NAMALWA (cell line): ENCODE measurements at places on chromosomes 16 and 17.

GRCh38 chr17:61409301-61410112 is 9.9 kb downstream of the TBX2 start:
- no peak for DNase-seq

GRCh38 chr17:40535924-40536294 is 29.4 kb downstream of the CCR7 start:
- DNase-seq = no peak

DNA sequence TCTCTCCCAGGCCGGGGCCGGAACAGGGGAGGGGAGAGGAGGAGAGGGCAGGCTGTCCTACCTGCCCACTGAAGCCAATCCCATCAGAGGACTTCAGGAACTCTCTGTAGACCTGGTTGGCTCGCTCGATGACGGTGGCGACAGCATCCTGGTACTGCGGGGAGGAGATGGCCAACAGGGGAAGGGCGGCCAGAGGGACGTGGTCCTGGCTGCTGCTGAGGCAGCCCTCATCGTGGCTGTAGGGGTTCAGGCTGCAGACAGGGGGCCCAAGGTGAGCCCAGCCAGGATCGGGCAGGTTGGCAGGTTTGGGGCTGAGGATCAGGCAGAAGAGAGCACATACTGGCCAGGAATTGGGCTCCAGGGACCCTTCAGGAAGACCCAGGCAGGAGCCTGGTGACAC is 34.2 kb downstream of the PIMREG start:
- DNase-seq = no peak

DNA sequence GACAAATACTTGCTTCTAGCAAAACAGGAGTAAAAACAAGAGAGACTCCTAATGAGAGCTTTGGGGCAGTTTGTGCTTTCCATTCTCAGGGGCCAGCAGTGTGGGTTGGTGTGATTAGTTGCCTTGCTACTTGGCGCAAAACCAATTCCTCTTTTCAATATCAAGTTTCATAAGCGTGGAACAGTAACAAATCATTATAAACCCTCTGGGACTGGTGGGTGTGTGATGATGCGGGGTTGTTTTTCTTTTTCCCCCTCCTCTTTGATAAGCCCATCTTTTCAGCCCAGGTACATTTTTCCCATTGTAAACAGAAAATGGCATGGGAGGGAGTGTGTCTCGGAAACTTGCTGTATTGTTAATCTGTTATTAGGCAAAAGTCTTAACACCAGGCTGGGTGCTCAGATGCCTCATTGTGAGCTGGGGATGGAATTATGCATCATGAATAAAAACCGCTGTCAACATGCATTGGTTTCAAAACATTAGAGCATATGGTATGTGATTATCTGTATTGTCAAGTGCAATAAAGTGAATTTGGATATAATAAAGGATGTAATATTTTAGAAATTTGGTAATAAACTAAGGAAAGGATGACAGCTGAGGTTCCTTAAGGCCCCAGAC is 166.4 kb downstream of the CCDC182 start:
- DNase-seq = no peak

- DNase-seq = no peak
Measured at GRCh38 chr16:86637744-86638143, 59.4 kb downstream of the FOXL1 start.

- DNase-seq = no peak
Measured at GRCh38 chr16:68786685-68787418, 49.8 kb downstream of the CDH1 start.

GRCh38 chr17:53191878-53192277 is 630.8 kb upstream of the KIF2B start:
- peak; percentile 35 for DNase-seq

- DNase-seq = no peak
Measured at GRCh38 chr17:1710807-1711553, 803 bp upstream of the TLCD2 start.

DNA sequence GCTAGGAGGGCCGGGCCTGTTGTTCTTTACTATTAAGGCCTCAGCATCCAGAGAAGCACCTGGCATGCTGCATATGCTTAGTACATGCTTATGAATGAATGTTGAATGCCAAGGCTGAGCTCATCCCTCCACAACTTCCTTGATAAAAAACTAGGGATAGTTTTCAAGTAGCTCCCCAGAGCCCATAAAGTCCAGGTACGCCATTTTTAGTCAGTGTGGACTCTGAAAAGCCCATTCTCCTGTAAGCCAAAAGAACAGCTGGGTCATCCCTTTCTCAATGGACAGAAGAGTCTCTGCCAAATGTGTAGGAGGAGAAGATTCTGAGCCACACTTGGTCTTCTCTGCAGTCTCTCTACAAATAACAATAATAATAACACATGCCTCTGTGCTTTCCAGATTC is 8.9 kb upstream of the ITGB3 start:
- no peak for DNase-seq

GRCh38 chr17:64240741-64241347 is 22.2 kb downstream of the TEX2 start:
- no peak for DNase-seq

- DNase-seq = no peak
Measured at GRCh38 chr16:78278056-78278450, 178.6 kb downstream of the WWOX start.

DNA sequence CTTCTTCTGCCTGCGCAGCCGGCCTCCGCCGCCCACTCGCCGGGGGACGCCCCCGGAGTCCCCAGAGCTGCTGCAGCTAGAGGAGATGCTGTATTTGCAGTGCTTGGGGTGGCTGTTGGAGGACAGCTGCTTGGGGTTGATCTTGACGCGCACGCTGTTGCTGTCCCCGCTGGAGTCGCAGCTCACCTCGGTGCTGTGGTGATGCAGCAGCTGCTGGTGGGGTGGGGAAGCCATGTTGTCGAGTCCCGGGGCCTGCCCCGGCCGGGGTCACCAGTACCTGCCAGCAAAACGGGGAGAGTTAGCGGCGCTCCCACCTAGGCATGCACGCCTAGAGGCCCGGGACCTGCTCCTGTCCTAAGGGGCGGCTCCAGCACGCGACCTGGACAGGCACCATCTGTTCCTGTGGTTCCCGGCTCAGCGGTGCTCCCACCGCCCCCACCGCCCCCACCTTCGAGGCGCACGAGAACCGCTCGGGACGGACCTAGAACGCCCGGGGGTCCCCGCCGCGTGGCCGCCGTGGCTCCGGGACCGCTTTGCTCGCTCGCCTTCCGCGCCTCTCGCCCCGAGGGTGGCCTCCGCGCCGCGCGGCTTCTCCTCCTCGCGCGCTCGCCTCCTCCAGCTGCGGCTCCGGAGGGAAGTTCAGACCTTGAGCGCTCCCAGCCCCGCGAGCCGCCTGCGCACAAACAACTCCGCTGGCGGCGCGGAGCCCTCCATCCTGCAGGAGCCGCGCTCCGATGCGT is 863 bp downstream of the ADCY9 start:
- no peak for DNase-seq

- DNase-seq = no peak
Measured at GRCh38 chr16:27879601-27880247, 183.8 kb downstream of the GSG1L start.

DNA sequence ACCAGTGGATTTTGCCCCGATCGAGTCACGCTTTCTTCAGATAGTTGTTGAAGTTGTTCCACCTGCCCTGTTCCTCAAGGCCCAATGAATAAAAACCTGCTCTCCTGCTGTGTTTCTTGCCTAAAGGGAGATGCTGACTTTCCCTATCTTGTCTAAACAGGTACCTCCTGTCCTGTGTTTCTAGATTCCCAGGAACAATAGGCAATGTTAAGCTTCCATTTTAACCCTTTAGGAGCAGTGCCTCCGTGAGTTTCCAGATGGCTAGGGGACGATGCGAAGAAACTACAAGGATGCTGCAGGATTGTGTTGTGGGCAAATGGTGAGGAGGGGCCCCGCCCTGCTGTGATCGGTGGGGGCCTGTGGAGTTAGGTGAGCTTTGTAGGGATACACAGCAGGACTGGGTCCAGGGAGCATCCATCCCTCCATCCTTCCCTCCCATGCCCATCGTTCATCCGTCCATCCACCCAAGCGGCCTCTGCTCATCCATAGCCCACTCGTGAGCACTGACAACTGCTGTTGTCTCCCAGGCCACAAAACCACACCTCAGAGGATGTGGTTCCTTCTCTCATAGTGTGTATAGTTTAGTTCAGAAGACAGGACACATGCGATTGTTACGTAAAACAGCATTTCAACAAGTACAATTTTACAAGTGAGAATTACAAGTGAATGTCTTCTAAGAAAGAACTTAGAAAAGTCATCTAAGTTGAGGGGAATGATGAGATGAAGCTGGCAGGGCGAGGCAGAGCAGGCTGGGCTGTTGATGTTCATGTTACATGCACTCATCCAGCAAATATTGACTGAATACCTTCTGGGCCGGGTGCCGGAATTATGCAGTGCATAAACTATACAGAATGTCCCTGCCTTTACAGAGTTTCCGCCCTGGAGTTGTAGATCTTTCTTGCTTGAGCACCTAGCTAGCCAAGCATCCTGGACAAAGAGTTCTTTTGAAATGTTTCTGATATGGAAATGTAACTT is 5.2 kb downstream of the ARSG start:
- no peak for DNase-seq

GRCh38 chr17:57916925-57917858 is 38.0 kb downstream of the CUEDC1 start:
- DNase-seq = peak; percentile 34

GRCh38 chr16:51402785-51403184 is 251.7 kb upstream of the SALL1 start:
- DNase-seq = no peak

DNA sequence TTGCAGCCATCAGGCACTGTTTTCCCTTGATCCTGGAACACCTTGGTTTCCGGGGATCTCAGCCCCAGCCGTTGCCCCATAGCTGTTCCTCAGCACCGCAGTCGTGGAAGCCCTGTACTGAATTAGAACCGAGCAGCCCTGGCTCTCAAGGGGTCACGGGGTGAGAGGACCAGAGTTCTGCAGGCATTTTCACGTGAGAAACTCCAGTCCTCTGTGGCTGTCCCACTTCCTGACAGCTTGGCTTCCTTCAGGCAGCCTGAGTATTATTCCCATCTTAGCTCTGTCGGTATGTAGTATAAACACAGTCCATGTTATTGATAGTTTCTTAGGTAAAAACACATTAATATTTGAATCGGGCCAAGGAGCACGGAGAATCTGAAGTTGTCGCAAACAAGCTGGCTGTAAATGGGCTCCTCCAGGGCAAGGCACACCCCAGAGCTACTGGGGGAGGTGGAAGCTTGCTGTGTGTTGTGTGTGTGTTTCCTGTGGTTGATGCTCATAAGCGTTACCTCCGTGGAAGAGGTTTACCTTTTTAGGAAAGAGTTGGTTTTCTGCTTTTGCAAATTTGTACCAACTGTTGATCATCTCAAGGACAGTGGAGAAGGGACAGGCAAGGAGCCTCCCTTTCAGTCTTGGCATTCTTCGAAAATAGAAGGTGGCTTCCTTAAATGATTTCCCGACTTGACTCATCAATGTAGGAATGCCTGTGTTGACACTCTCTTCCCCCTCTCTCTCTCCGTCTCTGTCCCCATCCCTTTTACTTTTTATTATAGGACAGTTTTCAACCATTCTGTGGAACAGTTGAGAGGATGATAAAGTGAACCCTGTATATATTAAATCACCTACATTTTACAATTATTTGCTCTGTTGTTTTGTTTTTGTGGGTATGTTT is 208.9 kb upstream of the CHMP6 start:
- no peak for DNase-seq

DNA sequence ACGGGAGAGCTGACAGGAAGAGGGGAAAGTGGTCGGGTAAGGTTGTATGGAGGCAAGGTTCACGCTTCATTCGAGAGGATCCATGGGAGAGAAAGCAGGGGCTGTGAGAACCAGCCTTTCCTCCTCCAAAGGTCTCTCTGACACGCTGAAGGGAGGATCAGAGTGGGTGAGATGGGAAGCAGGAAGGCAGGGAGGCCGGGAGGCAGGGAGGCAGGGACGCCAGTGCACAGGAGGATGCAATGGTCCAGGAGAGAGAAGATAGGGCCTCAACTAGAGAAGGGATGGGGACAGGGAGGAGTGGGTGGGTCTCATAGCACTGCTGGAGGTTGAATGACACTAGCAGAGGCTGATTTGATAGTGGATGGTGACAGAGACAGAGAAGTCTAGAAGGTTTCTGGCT is 54.1 kb downstream of the PIMREG start:
- no peak for DNase-seq

DNA sequence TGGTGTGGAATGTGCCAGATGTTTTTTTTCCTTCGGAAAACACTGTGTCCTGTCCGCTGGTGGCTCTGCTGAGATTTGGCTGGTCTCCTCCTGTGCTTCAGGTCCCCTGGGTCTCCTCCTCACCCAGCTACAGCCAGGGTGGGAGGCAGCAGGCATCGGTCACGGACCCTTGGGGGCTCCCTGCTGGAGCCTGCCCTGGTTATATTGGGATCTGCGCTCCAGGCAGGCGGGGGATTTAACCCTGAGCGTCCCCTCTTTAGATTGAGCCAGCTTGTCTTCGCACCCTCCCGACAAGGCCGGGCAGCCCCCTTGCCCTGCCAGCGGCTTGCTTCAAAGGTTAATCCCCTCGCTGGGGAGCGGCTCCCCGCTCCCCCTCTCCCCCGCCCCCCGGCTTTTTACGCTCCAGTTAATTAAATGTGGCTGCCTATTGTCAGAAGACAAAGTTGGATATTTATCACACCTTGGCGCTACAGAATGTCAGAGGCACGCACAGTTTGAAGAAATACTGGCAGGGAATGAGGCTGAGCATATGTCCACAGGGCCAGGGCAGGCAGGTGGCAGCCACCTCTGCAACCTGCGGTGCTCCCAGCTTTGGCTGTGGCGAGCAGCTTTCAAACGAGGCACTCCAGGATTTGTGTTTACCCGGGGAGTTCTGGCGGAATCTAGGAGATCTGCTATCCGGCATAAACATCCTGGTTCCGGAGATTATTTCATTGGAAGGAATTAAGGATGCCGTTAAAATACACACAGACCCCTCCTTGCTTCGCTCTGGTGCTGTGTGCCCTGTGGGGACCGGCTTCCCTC is 38.2 kb upstream of the GSE1 start:
- no peak for DNase-seq

DNA sequence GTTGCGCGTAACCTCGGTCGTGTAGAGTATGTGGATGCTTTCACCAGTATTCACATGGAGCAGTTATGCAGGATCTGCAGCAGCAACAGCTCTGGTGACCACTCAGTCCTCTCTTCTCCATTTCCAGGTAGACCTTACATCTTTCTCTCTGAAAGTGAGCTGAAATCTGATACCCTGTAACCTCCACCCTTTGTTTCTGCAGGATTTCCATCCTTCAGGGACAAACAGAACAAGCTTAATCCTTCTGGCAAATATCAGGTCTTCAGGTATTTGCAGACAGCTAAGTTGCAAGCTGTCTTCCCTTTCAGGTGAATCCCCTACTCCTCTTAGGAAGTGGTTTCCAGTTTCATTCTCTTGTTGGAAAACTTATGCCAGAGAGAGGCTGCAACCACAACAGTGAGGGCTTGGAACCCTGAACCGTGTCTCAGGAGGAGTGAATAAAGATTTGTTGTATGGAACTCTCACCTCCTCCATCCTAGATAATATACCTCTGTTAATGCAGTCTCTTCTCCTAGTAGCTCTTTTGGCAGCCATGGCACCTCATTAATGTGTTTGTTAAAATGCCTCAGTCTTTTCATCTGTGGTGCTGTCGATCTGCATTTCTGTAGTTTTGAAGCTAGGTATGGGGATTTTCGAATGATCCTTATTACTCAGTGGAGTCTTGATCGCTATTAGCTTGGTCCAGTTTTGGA is 172.5 kb downstream of the PRKCA start:
- no peak for DNase-seq

GRCh38 chr17:20927308-20927977 is 115.4 kb downstream of the USP22 start:
- no peak for DNase-seq
